ENCODE measurements at places on chromosomes 5 and 9. TPM values are rescaled to one million over a fixed set of nuclear protein-coding genes. Genes with fewer than 3 reads are reported as not detected.

Gene TAF11L12
- total RNA-seq, result not detected

Gene ZCCHC7
- 31.7 TPM for total RNA-seq

Gene BTNL8
- not detected for total RNA-seq

Gene FOXD4L6
- total RNA-seq, result not detected

Gene LCN2
- 143 TPM for total RNA-seq

Gene FBLL1
- 0.83 TPM for total RNA-seq

Gene MLANA
- total RNA-seq, result not detected

Gene C5orf52
- not detected for total RNA-seq

Gene SLC6A18
- total RNA-seq, result not detected

Gene OR1K1
- total RNA-seq, result not detected

Gene AIF1L
- total RNA-seq, result 13.2 TPM

Gene KCNMB1
- 26.6 TPM for total RNA-seq

Gene OBP2B
- total RNA-seq, result not detected

Gene TSC1
- 72.8 TPM for total RNA-seq

Gene LARP1
- 300 TPM for total RNA-seq

Gene PCDHA3
- 0.31 TPM for total RNA-seq

Gene PFN3
- not detected for total RNA-seq

Gene SPAG8
- total RNA-seq, result 6.4 TPM

Gene LCN9
- not detected for total RNA-seq

Gene FYB1
- total RNA-seq, result 17.9 TPM

Gene CRHBP
- 2.0 TPM for total RNA-seq

Gene ALDOB
- total RNA-seq, result 0.70 TPM

Gene ZNF462
- 74.8 TPM for total RNA-seq

Gene KIF4B
- total RNA-seq, result not detected

Gene TOPORS
- 13.3 TPM for total RNA-seq

Gene LCN12
- 3.4 TPM for total RNA-seq

Gene SLC22A4
- 3.1 TPM for total RNA-seq

Gene STK10
- total RNA-seq, result 41.9 TPM

Gene GNA14
- 12.4 TPM for total RNA-seq

Gene CA9
- total RNA-seq, result not detected

Measured in ureter (tissue), 1 donor.